Pulmonary artery endothelial cell (primary cell): ENCODE measurements at places on chromosomes 13 and 19.

DNA sequence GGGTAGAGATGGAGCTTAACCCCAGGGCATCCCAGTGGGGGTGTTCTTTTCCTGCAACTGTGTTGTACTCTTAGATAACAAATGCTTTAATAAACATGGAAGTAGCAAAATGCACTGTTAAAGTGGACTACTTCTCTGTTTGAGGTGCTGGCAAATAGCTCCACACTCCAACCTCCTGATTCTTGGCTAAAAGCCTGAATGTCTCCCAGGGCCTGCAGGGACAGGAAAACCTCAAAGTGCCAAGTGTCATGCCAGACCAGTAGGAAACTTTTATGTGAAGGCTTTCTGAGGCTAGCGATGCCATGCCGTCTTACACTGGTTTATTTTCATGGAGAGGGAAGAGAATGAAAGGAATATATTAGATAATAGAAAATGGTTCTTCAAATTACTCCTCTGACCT is 6.8 kb downstream of the FREM2 start:
- DNase-seq, result no peak

- DNase-seq, result peak; percentile 79
Observed at GRCh38 chr19:55486971-55487923, 989 bp upstream of the SSC5D start.

- DNase-seq, result no peak
Observed at GRCh38 chr19:29953352-29954247, 11.6 kb downstream of the URI1 start.

- DNase-seq, result no peak
Observed at GRCh38 chr13:104737713-104738112, 1671.5 kb upstream of the SLC10A2 start.

DNA sequence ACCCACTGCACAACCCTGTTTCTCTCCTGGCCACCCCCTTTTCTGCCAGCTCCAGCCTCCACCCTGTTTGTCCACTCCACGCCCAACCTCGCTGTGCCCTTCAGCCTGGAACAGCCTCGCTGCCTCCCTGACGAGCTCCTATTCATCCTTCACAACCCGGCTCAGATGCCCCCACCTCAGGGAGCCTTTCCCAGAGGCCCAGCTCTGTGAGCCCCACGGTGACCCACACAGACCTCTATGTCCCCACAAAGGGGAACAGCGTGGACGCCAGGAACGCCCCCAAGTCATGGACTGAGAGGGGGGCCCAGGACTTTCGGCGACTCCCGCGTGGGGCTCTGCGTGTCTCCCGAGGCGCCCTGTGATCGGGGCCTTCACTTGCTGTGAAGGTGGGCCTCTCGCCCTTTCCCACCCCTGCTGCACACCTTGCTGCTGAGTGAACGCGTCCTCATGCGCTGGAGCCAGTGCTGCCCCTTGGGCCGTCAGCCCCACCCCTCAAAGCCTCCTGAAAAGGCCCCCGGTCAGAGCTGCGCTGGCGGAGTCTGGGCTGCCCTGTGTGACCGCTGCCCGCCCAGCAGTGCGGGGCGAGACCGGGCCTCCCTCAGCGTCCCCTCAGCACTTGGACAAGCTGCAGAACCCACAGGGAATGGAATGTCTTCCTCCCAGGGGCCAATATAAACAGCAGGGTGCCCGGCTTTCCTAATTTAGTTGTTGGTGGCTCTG is 40.0 kb downstream of the ADPRHL1 start:
- DNase-seq, result no peak

DNA sequence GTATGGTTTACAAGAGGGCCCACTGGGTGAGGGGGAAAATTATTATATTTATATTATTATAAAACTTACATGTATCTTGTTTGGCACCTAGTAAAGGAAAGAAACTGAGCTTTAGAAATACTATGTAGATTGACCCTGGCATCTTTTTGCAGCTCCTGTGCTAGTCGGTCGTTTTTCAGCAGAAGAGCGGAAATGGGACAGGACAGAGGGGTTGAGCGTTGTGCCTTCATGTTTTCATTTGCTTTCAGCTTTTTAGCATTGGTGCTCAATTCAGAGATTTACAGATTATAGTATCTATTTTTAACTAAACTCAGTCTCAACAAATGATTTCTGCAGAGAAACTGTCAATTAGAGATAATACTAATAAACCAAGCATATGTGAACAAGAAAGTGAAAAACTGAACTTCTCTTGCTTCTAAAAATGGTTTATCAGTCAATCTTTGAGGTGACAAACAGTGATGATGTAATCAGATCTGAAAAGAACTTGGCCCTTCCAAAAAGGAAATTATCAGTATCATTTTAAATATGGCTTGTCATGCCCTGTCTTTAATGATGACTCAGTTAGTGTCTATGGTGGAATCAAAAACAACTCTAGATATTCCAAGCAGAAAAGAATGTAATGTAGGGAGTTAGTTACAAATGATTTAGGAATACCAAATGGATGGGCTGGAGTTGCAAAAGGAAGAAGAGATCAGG is 56.9 kb upstream of the KCTD4 start:
- no peak for DNase-seq

DNA sequence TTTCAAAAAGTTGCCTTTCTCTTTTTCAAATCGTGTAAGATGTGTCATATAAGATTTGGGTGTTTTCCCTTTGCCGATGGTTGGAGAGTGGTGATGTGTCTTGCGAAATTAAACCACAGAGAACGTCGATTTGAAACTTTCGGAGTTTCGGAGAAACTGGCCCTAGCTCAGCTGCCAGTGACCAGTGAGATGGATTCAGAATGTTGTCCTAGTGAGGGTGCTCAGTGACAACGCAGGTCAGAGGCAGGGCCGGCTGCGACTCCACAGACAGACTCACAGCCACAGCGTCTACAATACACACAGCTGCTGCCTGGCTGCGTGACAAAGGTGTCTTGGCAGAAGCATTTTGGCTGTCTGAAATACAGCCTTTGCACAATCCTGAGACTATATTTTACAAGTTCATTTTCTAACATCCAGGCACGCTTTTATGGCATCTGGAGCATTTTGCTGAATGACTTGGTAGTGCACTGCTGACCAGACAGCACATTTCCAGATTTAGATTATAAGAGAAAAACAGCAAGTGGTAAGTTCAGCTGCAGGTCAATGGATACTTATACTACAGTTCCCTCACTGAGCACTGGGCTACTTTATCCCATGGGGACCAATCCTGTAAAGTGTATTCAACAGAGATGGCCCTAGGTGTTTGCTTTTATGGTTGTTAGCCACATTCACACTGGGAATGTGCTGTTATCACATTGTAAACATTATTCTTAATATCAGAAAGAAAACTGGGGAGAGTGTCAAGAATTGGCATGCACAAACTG is 207.5 kb downstream of the KCNRG start:
- no peak for DNase-seq

GRCh38 chr13:44516771-44517170 is 59.4 kb downstream of the TSC22D1 start:
- no peak for DNase-seq

DNA sequence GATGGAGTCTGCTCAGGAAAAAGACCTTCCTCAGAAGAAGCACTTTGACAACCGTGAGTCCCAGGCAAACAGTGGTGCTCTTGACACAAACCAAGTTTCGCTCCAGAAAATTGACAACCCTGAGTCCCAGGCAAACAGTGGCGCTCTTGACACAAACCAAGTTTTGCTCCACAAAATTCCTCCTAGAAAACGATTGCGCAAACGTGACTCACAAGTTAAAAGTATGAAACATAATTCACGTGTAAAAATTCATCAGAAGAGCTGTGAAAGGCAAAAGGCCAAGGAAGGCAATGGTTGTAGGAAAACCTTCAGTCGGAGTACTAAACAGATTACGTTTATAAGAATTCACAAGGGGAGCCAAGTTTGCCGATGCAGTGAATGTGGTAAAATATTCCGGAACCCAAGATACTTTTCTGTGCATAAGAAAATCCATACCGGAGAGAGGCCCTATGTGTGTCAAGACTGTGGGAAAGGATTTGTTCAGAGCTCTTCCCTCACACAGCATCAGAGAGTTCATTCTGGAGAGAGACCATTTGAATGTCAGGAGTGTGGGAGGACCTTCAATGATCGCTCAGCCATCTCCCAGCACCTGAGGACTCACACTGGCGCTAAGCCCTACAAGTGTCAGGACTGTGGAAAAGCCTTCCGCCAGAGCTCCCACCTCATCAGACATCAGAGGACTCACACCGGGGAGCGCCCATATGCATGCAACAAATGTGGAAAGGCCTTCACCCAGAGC is 16.2 kb upstream of the ZNF544 start:
- no peak for DNase-seq

GRCh38 chr13:23147827-23148226 is 33.0 kb upstream of the SGCG start:
- no peak for DNase-seq

DNA sequence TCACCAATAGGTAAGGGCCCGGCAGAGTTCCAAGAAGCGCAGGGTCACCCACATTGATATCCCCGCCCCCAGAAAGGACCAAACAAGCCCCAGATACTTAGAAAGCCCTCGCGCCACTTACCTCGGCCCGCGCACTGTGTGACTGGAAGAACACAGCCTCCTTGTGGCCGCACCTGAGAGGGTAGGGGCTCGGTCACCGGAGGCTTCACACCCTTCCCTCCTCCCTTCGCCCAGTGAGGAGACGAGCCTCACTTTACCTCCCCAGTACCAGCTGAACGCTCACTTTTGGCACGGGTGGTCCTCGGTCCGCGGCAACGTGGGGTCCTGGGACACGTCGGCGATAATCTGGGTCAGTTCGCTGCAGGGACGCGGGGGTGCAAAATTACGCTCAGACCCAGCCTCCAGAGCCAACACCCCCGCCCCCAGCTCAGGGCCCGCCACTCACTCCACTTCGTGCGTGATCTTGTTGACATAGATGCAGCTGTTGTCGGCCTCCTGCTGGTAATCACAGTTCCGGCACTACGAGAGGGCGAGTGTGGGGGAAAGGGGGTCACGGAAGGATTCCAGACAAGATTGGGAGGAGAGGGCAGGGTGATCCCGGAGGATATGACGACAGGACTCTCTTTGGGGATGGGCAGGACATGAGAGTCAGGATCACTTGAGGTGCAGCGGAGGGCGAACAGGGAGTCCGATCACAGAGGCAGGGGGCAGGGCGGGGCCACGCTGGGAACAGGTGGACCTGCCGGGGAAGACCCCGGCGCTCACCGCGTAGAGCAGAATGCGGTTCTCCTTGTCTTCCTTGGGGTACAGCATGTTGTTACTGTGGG is 568 bp downstream of the POLR2I start:
- DNase-seq, result no peak

DNA sequence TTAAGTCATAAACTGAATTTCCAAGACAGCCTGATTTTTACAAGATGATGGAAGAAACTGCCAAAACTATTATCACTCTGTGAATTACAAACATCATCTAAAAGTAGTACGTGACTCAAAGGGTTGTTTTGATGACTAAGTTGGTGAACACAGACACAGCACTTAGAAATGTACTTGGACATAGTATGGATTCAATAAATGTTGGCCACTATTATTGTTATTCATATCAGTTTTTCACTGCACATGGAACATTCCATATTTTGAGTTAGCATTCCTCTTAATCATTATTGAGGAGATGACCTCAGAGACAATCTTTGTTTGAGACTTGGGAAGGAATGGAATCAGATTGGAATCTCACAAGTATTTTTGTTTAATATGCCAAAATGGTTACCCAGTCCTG is 172.9 kb downstream of the OXGR1 start:
- DNase-seq, result no peak
